ENCODE measurements at places on chromosomes 7 and 10.

- DNase-seq: no peak
Measured at GRCh38 chr10:11895108-11895466, 71.9 kb downstream of the PROSER2 start.

DNA sequence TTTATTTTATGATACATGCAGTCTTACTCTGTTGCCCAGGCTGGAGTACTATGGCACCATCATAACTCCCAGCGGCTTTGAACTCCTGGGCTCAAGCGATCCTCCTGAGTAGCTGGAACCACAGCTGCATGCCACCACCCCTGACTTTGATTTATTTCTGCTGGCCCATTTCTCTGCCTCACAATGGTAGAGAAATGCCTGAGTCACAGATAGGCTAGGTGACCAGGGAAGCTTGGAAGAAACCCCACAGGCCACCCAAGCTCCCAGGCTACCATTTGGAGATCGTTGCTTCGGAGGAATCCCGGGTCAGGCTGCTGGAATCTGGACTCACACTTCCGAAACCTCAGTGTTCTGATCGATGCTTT is 17.4 kb upstream of the BAIAP2L1 start:
- DNase-seq: no peak

DNA sequence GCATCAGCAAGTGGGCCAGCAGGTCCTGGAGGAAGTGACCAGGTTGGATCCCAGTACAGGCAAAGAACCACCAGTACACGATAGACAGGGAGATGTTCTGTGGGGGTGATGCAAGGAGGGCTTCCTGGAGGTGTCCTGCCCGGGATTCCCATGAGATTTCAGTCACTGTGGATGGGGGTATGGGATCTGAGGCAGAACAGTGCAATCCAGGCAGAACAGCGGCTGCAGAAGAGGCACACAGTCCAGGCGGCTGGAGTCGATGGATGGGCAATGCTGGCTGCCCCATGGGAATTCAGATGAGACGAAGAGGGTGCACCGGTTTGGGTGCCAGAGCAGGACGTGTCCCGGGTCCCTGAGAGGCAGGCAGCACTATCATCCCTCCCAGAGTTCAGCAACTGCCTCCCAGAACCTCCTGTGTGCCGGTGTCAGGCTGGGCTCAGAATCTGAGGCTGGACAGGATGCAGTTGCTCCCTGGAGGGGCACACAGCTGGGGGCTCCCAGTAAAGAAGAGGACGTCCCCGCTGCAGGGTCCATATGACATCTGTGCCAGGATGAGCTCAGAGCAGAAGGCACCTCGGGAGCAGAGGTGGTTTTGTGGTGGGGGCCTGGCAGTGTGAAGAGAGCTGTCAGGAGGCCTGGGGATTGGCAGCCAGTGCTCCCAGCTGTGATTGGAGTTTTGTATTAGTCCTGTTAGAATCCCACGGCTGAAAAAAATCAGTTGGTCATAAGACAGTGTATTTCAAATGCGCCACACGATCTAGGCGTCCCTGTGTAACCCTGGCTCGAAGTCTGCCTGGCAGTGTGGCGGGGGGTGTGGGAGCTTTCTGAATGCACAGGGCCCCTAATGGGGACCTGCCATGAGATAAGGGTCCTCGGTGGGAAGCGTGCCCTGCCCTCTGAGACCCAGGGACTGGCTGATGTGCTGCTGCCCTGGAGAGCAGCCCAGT is 3.2 kb downstream of the KNDC1 start:
- DNase-seq: no peak

DNA sequence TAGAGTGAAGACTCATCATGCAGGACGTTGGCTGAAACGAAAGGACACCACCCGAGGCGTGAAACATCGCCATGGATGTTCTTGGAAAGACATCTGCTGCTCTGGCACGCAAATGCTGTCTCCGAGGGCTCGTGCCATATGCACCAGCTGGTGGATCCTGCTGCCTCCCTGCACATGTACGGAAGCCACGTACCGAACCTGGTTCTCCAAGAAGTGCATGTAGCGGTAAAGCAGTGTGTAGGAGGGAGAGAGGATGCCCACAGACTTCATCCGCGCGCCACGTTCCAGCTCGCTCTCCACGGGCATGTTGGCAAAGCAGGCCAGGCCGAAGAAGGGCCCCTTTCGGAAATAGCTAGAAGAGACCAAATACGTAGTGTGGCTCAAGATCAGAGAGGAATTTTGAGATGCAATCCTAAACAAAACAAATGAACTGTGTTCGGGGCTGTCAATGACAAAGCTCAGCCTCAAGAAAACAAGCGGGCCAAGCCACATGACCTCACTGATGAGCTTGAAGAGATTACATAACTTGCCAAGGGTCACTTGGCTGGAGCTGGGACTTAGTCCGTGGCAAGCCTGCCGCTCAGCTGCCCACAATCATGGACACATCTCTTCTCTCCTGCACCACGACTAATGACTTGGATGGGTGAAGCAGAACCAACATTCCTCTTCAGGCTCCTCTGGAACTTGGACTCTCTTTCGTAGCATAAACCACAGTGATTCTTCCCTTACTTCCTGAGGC is 16.5 kb downstream of the DENND11 start:
- no peak for DNase-seq

- DNase-seq: no peak
Measured at GRCh38 chr7:8433477-8434289, at the start of gene NXPH1. TSS of gene NXPH1 (plus strand) at chr7:8433609.

DNA sequence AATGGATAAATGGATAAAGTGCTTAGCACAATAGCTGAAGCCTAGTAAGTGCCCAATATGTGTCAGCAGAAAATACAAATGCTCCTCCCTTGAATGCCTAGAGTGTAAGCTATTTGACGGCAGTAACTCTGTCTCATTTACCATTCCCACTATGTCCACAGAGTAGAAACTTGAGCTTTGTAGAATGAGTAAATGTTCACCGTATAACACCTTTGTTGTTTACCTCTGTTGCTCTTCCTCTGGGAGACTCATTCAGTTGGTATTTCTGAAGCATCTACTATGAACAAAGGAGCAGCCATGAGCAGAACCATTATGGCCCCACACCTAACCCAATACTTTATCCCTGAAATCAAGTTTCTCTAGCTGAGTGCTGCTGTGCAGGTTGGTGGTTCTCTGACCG is 8.4 kb upstream of the SLC16A12 start:
- DNase-seq: no peak

- DNase-seq: no peak
Measured at GRCh38 chr7:73382934-73383503, 50.6 kb upstream of the FZD9 start.
